ENCODE measurements at places on chromosomes 16 and 17.
A peak's percentile ranks its signal among the peaks of the same experiment; 100 is the strongest.

DNA sequence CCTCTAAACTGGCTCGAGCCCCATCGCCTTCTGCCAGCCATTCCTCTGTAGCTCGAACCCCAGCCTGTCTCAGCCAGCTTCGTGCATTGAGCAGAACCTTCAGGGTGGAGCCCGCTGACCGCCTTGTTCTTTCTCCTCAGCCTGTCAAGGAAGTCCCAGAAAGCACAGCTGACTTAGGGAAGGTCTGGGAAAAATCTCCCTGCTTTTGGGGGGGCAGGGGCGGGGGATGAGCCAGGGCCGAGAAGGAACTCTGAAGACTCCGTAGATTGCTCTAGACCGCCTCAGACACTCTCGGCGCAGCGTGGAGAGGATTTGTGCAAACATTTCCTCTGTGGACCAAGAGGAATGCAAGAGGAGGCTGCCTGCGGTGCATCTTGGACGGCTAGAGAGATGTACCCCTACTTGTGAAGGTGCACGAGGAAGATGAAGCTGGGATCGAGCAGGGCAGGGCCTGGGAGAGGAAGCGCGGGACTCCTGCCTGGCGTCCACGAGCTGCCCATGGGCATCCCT lies at the start of gene GLP2R:
TSS of gene GLP2R (plus strand) at position 284 of the 510 bp plus-strand sequence. CDS start at position 424, 140 bp downstream.
- DNase-seq: no peak

GRCh38 chr17:66399441-66399840 lies 97.0 kb downstream of the PRKCA start:
- DNase-seq: no peak

DNA sequence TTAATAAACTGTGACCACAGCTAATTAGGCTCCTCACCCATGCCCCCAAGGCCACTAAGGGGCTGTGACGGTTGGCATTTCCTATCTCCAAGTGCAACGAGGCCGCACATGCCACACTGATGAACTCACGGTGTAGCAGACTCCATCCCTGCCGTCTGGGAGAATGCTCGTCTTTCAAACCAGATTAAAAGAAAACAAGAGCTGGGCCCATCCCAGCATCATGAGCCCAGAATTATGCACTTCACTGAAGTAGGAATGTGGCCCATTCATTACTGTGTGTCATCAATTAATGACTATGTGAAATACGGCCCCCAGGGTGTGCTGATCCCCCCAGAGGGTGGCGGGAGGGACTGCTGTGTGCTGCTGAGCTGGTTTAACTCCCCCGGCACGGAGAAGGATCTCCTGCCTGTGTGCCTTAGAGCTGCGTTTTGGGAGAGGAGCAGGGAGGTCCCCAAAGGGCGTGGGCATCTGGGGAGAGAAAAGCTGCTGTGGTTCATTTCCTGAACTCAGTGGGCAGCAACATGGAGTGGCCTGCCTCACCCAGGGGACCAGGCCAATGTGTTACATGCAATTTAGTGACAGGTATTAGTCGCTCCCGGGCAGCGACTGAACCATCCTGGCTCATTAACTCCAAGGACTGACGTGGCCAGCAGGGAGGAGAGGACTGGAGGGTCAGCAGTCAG lies 194.5 kb downstream of the FOXL1 start:
- DNase-seq: peak; percentile 63

GRCh38 chr17:59810894-59811153 lies 81.9 kb downstream of the TUBD1 start:
- DNase-seq: no peak

All from H7 (cell line).